Activated T-cell treated with anti-CD3 and anti-CD28 coated beads, Interleukin-2, amount 50 U/mL, for 1 hour (primary cell): ENCODE measurements at places on chromosomes 4 and X.

- DNase-seq: no peak
Observed at GRCh38 chrX:51024106-51024696, 113.7 kb downstream of the BMP15 start.

- DNase-seq: no peak
Observed at GRCh38 chr4:98659741-98660462, 1.5 kb upstream of the TSPAN5 start.

DNA sequence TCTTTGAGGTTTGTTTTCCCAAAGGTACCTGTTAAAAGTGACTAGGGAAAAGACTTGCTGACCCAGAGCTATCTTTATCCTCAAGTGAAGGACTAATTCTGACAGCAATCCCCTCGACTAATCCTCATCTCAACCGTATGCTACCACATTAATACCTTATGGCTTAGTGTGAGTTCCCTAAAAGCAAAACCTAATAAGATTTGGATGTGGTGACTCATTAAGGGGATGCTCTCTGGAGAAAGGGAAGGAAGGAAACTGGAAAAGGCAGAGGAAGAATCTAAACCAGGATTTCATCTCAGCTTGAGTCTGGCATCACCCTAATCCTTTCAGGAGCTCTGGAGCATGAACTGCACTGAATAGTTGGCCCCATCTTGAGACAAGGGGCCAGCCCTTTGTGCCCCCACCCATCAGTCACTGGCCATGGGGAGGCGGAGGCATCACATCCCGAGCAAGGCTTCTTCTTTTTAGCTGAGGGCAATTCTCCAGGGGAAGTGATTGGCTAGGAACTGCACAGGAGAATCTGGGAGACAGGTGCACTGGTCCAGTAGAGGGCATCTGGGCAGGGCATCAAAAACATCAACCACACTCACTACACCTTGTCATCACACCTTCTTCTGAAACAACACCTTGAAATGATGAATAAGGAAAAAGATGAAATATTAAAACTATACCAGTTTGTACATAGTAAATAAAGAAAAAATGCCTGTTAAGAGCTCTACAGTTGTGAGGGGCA is 6.9 kb upstream of the BBS7 start:
- no peak for DNase-seq

DNA sequence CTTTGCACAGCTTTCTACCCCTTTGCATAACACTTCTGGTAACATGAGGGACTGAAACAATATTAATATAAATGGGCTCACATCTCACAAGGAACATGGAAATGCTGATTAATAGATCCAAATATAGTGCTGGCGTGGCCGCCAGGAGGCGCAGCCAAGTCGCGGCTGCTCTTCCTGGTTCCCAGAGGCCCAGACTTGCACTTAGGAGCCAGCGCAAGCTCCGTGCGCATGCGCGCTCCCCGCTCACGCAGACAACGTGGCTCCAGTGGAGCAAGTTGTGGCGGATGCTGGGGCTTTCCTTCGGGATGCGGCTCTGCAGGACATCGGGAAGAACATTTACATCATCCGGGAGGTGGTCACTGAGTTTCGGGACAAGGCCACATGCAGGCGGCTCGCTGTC is 318.3 kb upstream of the SLC7A11 start:
- no peak for DNase-seq

DNA sequence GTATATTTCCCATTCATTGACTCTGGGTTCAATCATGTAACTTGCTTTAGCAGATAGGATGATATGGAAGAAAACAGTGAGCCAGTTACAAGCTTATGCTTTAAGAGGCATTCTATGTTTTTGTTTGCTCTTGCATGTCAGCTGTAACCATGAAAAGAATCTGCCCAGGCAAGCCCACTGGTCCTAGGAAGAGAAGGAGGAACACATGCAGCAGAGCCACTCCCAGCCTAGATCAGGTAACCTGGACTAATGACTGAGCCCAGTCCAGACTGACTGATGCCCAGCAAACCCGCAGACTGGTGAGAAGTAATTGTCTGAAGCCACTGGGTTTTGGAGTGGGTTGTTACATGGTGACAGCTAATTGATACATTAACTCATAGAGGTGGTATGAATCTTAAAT is 167.9 kb downstream of the COL4A6 start:
- no peak for DNase-seq

GRCh38 chr4:30719454-30720020 is 632 bp upstream of the PCDH7 start:
- no peak for DNase-seq

DNA sequence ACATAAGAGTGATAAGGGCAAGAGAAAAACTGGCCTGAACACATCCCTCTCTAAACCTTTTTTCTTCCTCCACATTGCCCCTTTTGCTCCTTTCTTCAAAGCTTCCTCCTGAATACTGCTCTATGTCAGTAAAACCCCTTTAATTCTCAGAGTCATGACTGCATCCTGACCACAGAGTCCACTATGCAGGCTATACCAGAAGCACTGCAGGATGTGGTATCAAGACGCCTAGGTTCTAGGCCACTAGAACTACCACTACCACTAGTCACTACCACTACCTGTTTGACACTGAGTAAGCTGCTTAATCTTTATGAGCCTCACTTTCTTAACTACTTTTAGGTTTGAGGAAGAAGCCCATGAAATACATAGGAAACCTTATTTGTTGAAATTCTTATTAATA is 38.7 kb downstream of the ARHGEF9 start:
- no peak for DNase-seq

GRCh38 chrX:136529795-136530194 is 2.2 kb upstream of the VGLL1 start:
- no peak for DNase-seq

- no peak for DNase-seq
Observed at GRCh38 chrX:13900351-13900750, 83.5 kb upstream of the GPM6B start.

GRCh38 chr4:5888222-5889001 is 4.5 kb downstream of the CRMP1 start:
- DNase-seq: no peak

GRCh38 chr4:137806420-137806819 is 274.1 kb upstream of the PCDH18 start:
- DNase-seq: no peak

DNA sequence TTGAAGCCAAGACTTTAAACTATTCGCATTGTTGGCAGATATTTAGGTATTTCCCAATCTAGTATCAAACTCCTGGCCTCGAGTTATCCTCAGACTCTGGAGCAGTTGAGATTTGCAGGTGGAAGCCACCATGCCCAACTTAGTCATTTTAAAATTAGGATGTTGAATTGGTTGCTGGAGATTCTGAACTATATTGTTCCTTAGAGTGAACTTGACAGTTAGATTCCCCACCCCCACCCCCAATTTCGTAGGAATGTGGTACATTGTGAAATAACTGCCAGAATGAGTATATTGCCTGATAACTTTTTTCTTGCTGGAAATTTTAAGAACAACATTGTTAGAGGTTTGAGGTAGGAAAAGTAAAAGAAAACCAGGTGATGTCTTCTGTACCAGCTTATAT is 2.3 kb downstream of the NOCT start:
- no peak for DNase-seq

- no peak for DNase-seq
Observed at GRCh38 chr4:174222266-174222872, 61.1 kb downstream of the FBXO8 start.

DNA sequence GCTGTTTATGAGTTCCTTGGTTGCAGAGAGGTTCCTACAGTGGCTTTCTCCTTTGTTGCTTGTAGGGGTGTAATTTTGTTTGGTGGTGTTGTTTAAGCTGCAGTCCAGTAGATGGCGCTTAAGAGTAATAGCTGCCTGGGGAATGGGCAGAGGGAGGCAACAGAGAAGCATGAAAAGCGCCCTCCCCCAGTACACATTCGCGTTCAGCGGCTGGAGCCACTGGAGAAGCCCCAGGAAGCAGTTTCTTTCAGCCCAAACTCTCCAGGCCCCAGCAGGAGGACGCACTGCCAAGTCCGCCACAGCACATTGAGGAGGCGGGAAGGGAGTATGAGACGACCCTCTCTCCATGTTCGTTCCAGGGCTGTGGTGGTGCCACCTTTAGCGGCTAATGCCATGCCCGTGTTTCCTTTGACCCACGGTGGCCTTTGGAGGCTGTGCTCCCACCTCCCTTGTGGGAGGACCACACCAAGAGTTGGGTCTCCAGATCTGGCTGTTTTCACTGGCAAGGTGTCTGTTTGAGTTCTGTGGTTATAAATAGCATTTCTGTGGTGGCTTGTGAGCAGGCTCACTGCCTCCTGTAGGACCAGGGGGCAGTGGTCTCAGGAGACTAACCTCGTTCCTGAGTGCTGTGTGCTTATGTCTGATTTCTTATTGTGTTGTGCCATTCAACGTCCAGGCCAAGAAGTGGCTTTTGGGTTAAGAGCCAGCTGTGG is 252.3 kb downstream of the ARHGAP10 start:
- no peak for DNase-seq

DNA sequence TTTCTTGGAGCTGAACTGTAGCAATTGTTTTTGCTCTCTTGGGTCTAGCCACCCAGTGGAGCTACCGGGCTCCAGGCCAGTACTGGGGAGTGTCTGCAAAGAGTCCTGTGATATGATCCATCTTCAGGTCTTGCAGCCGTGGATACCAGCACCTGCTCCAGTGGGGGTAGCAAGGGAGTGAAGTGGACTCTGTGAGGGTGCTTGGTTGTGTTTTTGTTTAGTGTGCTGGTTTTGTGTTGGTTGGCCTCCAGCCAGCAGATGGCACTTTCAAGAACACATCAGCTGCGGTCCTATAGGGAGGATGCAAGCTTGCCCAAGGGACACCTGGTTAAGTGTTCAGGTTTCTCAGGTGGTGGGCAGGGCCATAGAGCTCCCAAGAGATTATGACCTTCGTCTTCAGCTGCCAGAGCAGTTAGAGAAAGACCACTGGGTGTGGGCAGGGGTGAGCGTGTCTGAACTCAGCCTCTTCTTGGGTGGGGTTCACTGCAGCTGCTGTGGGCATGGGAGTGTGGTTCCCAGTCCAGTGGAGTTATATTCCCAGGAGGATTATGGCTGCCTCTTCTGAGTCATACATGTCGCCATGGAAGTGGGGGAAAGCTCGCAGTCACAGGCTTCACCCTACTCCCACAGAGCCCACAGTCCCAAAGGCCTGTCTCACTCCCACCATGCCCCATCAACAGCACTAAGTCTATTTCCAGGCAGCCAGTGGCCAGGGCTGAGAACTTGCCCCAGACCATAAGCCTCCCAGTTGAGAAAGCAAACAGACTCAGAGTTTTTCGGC is 811.6 kb downstream of the GLUD2 start:
- no peak for DNase-seq

- DNase-seq: no peak
Observed at GRCh38 chr4:183658362-183659028, 490 bp downstream of the RWDD4 start.

DNA sequence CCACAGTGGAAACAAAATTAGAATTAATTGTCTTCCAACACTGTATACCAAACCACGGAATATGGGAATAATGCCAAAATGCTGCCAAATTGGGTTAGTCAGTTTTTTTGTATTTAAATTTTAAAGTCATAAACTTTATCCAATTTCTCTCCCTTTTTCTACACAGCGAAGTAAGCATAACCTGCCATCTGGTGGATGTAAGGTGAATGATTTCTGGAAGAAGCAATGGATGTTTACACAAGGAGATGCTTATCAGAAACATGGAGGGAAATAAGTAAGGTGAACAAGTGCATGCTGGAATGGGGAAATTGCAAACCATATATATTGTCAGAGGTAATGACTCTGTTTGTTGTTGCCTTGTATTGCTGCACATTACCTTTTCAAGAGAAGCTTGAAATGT is 691.9 kb downstream of the TECRL start:
- DNase-seq: no peak

DNA sequence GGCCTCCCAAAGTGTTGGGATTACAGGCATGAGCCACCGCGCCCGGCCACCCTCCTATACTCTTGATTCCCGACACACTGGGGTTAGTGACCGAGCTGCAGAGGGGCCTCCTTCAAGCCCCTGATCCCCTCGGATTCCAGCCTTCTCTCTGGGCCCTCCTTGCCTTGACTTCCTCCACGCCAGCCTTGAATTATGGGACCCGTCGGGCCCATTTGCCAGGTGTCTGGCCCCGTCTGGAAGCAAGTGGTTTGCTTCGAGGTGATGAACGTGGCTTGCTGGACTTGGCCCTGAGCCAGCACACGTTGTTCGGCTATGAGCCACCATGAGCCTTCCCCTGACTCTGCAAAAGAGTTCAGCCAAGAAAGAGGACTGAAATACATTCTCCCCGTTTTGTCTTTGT is 37.4 kb upstream of the GRPEL1 start:
- DNase-seq: no peak

DNA sequence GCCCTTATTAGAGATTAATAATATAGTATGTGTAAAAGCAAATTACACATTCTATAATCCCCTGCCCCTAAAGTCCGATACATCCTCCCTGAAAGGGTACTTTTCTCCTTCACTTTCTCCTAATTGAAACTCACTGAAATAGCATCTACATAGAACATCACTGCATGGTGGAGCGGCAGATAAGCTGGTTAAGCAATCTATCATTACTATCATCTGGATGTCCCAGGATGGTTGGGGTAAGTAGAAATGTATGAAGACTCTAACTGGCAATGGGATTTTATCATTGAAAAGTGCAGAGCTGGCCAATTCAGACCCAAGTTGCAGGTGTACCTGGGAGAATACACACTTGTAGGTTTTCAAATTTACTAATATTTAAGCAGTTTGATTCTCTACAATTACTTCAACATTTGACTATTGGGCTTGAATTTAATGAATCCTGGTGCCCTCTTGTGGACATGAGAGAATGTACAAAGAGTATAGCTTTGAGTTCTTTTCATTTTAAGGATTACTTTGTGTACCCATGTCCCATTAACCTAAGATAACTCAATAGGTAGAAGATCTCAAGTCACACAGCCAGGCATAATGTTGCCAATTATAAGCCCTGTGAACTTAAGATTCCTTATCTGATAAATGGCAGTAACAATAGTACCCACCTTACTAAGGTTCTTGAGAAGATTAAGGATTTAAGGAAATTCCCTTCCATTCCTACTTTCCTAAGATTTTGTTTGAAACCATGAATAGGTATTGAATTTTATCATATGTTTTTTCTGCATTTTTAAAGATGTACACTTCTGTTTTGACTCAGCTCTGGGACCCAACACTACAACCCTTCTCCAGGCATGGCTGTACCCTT is 69.8 kb downstream of the SHROOM3 start:
- DNase-seq: no peak

GRCh38 chr4:106362086-106362825 is 6.3 kb downstream of the GIMD1 start:
- DNase-seq: no peak

GRCh38 chr4:134201216-134202161 is at the start of gene PABPC4L:
Gene PABPC4L (minus strand): TSS chr4:134201789. CDS start chr4:134201019, 770 bp downstream.
- no peak for DNase-seq

- no peak for DNase-seq
Observed at GRCh38 chr4:89868999-89869589, 25.6 kb upstream of the MMRN1 start.

- DNase-seq: no peak
Observed at GRCh38 chrX:69036674-69037573, 128.3 kb downstream of the PJA1 start.
